Left colon (tissue), 2 donors: ENCODE measurements at places on chromosomes 6 and 20. TPM values are rescaled to one million over a fixed set of nuclear protein-coding genes. Genes with fewer than 3 reads are reported as not detected.

The APCDD1L gene
- 0.40 TPM for total RNA-seq

DNA sequence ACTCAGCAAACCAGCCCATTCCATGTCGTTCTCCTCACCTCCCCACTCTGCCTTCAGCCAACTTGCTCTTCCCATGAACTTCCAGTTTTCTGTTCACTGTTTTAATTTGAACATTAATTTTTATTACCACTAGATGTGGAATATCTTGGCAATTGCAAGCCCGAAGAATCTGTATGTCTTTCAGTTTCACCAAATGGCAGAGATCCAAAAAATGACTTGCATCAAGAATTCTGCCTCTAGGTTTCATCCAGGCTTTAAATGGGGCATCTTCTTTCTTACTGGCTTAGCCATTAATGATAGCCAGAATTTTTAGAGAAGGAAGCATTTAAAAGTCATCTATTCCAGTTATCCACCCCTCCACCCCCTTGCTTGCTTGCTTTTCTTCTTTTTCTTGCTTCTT is 39.0 kb downstream of the CAP2 start:
- no peak for DNase-seq

DNA sequence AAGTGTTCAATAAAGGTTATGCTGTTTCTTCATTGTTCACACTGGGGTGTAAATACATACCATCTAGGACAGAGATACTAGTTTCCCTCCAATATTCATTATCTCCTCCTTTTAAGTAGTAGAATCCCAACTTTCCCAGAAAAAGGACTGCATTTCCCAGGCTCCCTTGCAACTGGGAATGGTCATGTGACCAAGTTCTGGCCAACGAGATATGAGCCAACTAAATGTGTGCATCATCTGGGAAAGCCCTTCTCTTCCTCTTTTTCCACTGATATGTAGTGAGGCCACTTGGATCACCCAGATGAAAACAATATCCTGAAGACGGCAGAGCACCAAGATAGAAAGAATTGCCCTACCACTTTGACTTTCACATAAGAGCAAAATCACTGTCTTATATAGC is 97.9 kb upstream of the PTPRT start:
- DNase-seq = no peak

DNA sequence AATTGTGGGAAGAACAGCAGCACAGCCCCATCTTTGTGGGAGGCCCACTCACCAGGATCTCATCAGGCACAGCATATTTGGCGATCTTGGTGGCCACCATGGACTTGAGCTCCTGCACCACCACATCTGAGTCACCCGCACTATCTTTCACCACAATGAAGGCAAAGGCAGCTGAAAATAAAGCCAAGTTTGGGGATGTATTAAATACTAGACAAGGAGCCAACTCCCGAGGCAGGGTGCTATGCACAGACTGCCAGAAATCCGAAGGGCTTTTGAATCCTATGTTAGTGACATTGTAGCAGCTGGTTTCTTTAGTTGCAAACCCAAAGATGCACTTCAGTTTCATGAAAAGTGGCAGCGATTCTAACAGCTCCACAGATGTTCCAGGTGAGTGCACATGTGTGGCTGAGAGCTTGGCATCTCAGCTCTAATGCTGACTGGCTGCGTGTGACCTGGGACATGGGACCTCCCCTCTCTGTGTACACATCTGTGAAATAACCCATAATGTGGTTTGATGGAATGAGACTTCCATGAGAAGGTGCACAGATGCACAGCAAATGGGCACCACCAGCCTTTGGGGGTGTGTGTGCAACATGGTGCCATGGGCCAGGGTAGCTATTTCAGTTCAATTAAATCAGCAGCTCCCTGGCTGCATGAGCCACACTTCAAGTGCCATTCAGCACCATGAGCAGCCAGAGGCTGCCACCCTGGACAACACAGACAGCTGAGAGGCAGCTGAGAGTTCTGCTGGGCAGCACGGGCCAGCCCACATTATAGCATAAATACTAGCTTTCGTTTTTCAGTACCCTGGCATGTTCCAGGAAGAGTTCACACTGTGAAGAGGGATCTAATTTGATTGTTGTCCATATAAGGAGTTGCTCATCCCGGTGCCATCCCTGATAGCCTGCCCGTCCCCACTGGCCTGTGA is 16.9 kb upstream of the APMAP start:
- DNase-seq = no peak

- no peak for DNase-seq
Measured at GRCh38 chr6:41530476-41530875, 15.7 kb upstream of the FOXP4 start.

DNA sequence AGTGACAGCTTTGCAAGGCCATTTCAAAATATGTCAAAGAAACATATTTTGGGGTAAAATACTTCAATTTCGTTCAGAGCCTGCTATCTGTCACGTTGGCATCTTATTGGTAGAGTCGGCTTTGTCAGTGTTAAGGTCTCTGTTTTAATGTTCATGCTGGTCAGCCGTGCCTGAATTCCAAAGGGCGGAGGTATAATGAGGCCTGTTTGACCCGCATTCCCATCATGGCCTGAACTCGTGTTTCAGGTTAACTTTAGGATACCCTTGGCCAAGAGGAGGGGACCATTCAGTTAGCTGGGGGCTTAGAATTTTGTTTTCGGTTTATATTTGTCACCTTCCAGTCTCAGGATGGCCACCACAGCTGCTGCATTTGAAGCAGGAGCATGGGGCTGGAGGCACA is 236.4 kb downstream of the NFATC2 start:
- no peak for DNase-seq

The PDE7B gene
- 2.5 TPM for total RNA-seq

- no peak for DNase-seq
Measured at GRCh38 chr6:760982-761955, 68.3 kb upstream of the EXOC2 start.

The TRIM40 gene
- 13.2 TPM for total RNA-seq

DNA sequence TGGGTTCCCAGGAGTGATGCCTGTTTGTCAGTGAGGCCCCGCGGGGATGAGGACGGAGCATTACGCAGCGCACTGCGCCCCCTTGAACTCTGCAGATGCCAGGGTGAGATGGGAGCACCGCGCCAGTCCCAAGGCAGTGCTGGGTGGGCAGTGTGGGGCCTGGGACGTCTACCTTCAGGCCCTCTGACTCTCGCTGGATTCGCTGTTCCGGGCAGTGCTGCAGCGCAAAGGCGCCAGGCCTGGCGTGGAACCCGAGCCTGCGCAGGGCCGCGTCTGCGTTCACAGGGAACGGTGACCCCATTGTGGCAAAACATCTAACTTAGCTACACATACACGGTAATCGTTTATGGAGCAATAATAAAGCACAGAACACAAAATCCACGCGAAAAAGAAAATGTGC is 257.3 kb downstream of the QKI start:
- no peak for DNase-seq

DNA sequence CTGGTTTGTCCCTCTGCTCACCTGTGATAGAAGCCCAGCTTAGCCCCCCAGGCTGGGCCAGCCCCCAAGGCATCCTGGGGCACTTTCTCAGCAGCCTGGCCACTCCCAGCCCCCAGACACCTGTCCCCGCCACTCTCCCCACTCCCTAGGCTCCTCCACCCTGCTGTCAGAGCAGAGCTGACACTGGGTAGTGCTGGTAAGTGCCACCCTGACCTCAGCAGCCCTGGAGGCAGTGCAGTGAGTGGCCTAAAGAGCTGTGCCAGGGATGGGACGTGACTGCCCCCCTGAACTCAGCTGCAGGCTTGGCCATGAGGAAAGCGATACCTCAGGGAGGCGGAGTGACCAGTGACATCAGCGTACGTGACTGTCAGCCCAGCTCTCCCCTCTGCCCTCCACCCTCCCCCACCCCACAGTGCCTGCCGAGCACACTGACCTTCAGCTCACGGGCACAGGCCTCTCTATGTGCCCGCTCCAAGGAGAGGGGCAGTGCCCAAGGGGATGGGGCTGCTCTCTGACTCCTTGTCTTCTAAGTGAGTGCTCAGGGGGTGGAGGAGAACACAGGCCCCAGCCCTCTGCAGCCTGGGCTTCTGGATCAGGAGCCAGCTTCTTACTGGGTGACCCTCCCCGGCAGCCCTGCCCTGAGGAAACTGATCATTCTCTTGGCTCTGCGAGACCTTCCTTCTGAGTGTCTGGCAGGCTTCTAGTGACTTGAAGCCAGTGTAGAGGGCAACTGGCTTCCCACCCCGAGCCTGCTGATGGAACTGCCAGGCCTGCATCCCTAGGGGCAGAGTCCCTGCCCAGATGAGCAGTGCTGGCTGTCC is 172.7 kb downstream of the MRPL14 start:
- no peak for DNase-seq

The THBD gene
- total RNA-seq = 7.0 TPM

The VGLL2 gene
- total RNA-seq = not detected

GRCh38 chr6:131167773-131168172 is 32.5 kb downstream of the AKAP7 start:
- no peak for DNase-seq

The LPIN3 gene
- 57.0 TPM for total RNA-seq
